ENCODE measurements at places on chromosomes 3 and 15.
A peak's percentile ranks its signal among the peaks of the same experiment; 100 is the strongest.

DNA sequence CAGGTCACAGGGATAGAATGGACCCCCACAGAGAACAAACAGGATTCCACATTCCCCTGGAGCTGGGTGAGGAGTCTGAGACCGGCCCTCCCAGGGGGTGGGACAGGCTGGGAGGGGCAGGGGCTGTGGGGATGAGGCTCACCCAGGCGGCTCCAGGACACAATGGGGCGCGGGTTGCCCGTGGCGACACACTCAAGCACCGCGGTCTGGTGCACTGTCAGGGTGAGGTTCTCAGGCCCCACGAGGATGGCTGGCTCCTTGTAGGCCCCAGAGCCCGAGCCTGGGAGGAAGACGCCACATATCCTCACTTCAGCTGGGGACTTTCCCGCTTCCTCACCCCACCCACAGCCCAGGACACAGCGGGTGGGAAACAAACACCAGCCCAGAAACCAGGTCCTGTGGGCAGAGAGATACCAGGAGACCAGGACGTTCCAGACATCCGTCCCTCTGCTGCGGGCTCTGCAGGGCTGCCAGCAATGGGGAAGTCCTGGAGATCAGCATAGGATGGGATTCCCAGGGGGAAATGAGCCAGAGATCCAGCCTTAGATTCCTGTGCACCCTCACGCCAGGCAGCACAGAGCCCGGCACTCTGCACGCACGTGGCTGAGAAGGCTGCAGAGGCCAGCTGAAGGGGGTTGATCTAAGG, 30.2 kb downstream of the RNU5B-1 start:
- DNase-seq: no peak

DNA sequence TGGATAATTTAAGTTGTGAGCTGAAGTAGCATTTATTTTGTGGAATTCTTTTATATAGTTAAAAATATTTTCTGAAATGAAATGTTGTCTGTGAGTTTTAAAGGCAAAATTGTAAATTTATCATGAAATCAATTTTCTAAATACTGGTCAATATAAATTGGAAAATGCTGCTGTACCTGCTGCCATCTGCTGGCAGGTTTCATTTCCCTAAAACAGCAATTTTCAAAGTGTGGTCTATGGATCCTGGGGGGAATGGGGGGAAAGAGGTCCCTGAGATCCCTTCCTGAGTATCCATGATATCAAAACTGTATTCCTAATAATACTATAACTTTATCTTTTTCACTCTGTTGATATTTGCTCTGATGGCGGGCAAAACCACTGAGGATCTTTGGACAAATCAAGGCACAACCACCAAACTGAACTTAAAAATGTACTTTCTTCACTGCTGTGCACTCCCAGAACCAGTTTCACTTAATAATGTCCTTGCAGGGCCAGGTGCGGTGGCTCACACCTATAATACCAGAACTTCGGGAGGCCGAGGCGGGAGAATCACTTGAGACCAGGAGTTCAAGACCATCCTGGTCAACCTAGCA, 17.2 kb upstream of the CCR4 start:
- DNase-seq: peak; percentile 2

DNA sequence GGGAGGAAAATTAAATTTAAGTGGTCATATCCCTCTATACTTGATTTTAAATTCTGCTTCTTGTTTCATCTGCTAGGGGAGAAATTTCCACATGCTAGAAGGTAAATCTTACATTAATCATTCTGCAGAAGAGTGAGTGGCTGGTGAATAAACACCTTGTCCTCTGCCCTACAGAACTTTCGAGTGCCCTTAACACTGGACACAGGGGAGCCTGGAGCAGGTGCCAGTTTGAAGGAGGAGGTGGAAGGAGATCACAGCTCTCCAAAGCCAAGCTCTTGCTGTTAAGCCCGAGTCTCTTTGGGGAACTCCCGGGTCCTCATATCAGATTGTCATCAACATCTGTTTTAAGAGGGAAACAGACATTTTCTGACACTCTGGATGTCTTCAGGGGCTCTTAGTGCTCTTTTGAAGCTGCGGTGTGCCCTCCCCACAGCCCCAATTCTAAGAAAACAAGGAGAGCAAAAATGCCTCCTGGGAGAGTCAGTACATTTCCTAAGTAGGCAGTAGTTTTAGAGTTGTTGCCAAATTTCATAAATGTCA, 31.3 kb downstream of the LAMP3 start:
- no peak for DNase-seq

DNA sequence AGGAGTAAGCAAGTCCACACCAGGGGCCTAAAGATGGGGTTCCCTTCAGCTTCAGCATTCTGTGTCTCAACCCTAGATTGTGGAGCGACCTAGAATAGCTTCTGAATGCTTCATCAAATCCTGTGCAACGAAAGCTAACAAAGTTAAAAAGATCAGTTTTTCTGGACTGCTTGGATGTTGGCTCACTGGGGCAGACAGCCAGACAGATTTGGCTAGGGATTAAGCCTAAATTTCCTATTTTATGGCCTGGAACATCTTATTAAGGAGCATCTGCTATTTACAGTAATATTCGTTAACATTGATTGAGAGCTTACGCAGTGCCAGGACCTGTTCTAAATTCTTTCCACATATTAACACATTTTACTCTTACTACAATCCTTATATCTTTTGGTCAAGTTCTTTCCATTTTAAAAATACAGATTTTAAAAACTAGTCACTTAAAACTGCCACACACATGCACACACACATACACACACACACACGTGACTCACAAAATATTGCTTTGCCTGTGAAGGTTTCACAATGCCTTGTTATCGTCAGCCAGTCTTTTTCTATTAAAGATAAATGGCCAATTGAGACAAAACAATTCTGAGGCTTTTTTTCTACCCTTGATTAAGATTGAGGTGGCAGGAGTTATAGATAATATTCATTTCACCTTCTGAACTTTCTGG, 173.3 kb upstream of the SNTN start:
- no peak for DNase-seq

DNA sequence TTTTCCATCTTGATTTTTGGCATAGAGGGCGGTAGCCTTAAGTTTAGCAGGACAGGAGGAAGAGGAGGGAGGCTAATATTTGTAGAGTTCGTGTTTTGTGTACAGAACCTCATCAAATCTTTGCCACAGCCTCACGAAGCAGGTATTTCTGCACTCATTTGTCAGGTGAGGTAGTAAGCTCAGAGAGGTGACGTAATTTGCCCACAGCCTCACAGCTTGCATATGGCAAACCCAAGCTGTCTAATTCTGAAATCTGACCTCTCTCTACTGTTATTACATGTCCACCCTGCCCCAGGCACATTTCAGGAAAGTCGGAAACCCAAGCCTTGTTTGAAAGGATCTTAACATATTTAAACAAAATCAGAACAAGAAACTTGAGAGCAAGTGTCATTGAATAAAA, 91.1 kb upstream of the TPM1 start:
- no peak for DNase-seq

- no peak for DNase-seq
Observed at GRCh38 chr3:18288243-18288642, 136.9 kb downstream of the SATB1 start.

DNA sequence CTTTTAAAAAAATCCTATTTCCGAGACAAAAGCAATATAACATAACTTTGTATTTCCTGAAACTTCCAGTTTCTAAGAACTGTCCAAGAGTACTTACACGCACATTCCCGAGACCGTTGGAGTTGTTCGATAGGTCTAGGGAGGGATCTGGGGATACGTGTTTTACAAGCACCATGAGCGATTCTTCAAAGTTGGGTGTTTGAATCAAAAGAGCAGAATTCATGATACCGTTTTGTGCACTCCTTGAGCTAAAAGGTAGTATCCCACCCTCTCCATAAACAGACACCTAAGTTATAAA, 700 bp upstream of the EDEM1 start:
- DNase-seq: no peak

- DNase-seq: peak; percentile 28
Observed at GRCh38 chr15:67783303-67783702, 42.0 kb upstream of the SKOR1 start.

DNA sequence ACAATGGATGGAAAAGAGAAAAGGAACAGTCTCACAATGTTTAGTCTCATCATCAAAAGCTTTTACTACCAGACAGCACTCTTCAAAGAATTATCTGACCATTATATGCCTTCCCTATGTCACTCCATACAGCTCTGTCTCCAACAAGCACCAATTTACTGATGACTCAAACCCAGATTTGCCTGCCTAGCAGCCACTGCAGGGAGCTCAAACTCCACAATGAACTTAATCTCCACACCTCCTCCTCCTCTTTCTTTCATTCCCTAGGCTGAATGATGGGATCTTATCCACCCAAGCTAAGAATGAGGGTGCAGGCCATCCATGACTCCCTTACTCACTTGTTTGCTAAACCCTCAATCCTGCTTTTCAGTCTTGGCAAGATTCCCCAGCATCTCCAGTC, 45.5 kb downstream of the NBEAL2 start:
- DNase-seq: no peak

DNA sequence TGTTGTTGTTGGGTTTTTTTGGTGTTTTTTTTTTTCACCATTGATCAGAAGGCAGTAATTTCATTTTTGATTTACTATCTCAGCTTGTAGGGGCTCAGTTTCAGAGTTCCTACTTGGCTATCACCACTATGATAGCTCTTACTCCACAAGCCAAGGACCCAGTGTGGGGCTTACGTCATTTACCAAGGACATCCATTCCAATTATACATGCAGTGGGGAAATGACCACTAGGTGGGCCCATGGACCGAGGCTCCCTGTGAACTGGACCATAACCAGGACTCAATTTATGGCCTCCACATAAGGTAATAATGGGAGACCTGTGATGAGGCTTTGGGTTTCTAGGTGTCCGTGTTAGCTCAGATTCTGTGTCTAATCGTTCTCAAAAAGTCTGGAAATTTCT, 67.5 kb upstream of the CACNA1D start:
- no peak for DNase-seq

GRCh38 chr3:13016083-13016720, 57.0 kb downstream of the IQSEC1 start:
- peak; percentile 38 for DNase-seq

DNA sequence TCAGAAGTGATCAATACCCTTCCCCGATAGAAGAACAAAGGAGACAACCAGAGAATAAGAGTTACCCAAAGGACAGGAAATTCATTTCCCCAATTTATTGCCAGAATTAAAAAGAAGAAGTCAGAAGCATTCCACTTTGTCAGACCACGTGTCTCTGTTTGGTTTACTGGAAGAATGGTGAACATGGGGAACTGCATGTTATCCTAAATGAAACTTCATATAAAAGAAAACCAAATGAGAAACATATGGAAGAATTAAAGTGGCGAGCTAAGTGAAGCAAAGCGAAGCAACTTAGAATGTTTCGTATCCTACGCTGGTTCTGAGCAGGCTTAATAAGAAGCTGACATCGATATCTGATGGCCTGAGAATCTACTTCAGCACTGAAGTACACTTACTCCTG, 190.7 kb downstream of the MAGI1 start:
- no peak for DNase-seq

DNA sequence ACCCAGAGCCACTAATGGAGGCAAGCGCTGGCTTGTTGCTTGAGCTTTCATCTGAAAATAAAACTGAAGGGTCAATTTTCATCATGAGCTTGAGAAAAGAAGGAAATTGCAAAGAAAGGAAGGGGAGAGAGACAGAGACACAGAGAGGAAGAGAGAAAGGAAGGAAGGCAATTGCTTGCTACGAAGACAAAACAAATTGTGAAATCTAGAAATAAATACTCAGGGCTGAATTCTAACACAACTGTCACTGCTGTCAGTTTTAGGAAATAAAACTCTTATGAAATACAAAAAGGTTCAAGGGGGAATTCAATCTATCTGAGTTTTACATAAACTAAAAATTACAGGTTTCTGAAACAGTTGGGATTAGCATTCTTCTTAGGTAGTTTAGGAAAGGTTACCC, 36.7 kb downstream of the FOXP1 start:
- DNase-seq: no peak

DNA sequence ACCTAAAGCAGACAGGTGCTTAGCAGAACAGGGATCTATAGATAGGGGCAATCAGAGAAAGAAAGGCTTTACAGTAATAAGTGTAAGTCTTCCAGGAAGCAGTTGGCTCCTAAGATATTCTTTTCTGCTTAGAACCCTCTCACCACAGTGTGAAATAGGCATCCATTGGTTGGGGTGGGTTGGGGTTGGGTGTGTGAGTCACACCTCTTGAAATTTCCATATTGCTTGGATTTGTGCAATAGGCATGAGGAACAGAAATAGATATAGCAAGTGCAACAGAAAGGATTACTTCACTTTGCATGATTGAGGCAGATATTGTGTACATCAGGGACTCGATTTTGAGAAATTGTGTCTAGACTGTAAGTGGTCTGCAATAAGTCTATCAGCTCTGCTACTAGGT, 200.1 kb upstream of the GAP43 start:
- DNase-seq: no peak

GRCh38 chr3:187912007-187912406, 166.7 kb upstream of the BCL6 start:
- DNase-seq: no peak

Measured in GDM1 (cell line).